ENCODE measurements at places on chromosomes 7 and 10.

- DNase-seq: no peak
These were observed 20.7 kb downstream of the PLPP4 start for GRCh38 chr10:120477743-120478141.

DNA sequence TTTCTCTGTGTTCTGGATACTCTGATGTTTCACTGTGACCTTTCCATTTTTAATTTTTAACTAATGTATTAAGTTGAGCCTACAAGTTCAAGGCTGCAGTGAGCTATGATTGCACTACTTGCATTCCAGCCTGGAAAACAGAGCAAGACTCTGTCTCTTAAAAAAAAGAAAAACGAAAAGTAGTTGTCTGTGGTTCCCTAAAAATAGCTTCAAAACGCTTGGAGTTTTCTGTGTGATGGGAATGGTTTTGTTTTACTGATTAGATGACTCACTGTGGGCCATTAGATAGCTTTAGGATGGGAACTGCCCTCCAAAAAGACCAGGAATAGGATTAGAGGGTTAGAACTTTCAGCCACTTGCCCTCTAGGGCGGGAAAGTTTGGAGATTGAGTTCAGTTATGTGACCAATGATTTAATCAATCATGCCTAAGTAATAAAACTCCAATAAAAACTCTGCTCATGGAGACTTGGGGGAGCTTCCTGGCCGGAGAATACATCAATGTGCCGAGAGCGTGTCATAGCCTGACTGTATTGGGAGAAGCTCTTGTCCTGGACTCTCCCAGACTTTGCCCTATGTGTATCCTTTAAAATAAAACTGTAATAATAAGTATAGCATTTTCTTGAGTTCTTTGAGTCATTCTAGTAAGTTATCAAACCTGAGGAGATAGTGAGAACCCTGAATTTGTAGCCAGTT is 147.1 kb downstream of the LYZL1 start:
- DNase-seq: no peak

- no peak for DNase-seq
These were observed 242.1 kb upstream of the KCND2 start for GRCh38 chr7:120030876-120031275.

GRCh38 chr10:123459371-123460091 is 206.6 kb upstream of the GPR26 start:
- no peak for DNase-seq

- no peak for DNase-seq
These were observed 45.9 kb downstream of the MTURN start for GRCh38 chr7:30180718-30181117.

All from GOT3 (cell line).